Pulmonary artery endothelial cell (primary cell): ENCODE measurements at places on chromosomes 6 and 20. TPM values are rescaled to one million over a fixed set of nuclear protein-coding genes. Genes with fewer than 3 reads are reported as not detected.

DNA sequence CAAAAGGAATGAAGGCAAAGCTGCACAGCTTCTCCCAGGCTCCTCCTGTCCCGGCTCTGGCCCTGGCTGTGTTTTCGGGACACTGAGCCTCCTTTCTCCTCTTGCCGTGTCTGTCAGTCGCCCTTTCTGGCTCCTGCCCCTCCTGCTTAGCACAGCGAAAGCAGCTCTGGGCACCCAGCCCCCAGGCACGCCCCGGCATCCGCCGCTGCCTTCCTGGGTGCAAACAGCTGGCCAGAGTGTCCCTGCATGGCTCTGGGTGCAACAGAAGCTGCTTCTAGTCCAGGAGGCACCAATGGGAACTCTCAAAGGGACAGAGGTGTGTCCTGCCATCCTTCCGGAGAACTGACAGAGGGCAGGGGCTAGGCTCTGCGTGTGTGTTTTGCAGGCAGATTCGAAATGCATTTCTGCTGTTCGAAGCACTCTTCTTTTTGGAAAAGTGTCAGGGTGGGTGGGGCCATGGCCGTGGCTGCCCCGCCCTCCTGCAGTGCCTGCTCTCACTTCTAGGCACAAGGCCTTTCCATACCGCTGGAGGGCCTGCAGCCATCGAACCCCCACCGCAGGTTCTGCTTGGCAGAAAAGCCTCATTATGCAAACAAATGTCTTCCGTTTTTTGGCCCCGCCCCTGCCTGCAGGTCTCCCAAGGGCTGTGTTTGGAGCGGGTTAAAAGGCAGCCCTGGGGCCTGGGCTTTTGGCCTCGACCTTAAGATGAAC, 15.5 kb downstream of the COL9A3 start:
- no peak for DNase-seq

DNA sequence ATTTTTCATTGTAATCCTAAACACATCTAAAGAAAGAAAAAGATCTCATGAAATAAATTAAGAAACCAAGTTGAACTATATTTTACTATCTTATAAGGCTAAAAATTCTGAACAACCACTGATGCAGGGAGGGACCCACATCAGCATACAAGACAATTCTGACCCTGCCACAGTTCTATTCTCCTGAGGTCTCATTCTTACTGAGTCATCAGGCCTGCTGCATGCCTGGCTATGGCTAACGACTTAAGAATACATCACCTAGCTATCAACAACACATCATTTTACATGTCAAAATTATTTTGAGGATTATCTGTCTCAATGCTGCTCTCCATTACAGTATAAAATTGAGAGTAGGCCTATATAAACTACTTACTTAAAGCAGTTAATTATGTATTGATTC, 52.9 kb downstream of the FBXL4 start:
- DNase-seq: no peak

- DNase-seq: no peak
Observed at GRCh38 chr6:164693944-164694343, 615.5 kb downstream of the C6orf118 start.

GRCh38 chr6:107786709-107787588, 37.2 kb downstream of the SCML4 start:
- no peak for DNase-seq

DNA sequence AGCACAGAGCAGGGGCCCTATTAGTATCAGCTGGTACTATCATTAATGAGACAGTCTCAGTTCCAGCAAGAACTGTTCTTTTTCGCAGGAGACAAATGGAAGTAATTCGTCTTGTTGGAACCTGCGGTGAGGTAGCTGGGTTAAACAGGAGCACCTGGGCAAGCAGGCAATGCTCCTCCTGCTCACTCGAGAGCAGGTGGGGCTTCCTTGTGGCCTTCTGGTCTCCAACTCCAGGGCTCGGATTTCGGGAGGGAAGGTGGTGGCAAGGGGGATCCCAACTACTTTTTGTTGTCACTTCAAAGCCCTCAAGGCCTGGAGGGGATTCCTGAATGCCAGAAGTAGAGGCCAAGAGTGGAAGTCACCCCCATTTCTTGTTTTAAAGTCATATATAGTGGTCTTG, 1.3 kb upstream of the SPEF1 start:
- DNase-seq: no peak

DNA sequence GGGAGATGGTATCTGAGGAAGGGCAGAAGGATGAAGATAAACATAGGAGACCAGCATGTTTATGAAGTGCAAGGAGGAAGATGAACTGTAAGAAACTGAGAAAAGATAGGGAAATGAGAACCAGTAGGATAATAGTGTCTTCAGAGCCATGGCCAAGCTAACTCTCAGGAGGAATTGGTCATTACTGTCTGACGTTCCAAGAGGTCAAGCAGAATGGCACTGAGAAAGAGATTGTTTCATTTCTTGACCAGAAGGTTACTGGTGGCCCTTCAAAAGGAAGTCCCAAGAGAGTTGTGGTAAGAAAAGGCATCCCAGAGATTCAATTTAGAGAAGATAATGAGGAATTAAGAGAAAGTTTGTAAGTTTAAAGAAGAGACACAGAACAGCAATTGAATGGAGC, 47.5 kb downstream of the EYA4 start:
- no peak for DNase-seq

GRCh38 chr6:21538186-21538798, 55.3 kb upstream of the SOX4 start:
- no peak for DNase-seq

DNA sequence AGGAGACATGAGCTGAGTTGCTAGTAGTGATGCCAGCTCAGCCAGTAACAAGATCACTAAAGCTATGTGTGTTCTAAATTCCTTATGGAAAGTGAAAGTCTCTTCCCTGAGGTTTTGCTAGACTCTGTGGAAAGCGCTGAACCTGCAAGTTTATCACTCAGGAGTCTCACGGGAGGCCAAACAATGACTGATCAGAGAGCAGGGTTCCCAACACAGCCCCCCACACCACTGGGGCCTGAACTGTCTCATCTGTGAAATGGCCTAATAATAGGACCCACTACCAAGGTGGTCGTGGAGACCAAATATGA, 19.9 kb downstream of the ACSS1 start:
- no peak for DNase-seq

DNA sequence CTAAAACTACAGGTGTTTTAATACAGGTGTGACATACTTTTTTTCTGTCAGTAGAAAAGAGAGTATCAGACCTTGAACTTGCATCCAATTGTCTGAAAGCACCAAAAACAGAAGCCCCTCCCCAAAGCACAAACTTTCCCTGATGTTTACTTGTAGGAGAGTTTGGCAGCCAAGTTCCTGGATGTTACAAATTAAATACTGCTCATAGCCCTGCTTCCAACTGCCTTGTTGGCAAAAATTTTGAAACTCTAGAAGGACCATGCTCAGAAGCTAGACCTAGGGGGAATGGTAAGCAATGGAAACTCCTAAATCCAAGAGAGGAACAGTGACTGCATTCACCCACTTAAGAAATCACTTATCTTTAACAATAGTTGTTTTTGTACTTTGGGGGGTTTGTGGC, 17.0 kb upstream of the ARG1 start:
- no peak for DNase-seq

DNA sequence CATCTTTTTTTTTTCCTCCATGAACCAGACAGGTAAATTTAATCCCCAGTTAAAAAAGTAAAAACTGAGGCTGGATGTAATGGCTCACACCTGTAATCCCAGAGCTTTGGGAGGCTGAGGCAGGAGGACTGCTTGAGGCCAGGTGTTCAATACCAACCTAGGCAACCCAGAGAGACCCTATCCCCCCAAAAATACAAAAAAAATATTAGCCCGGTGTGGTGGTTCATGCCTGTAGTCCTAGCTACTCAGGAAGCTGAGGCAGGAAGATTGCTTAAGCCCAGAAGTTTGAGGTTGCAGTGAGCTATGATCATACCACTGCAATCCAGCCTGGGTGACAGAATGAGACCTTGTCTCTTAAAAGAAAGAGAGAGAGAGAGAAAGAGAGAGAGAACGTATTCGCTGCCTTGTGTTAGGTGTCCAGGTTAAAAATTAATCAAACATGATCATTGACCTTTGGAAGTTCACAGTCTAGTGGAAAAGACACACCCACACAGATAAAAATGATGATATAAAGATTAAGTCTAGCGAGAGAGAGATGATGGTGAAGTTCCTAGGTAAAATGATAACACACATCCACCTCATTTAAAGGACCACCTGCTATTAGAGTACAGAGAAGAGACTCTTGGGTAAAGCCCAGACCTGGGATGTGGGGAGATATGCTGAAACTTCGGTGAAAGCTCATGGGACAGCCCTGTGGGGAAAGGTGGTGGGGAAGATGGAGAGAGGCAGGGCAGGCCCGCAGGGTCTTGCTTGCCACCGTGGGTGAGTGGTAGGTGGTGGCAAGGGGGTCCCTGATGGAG, 4.8 kb upstream of the NHSL1 start:
- no peak for DNase-seq

- DNase-seq: no peak
Observed at GRCh38 chr6:14082771-14083170, 34.8 kb upstream of the CD83 start.

GRCh38 chr6:67880939-67881705, 754.0 kb upstream of the ADGRB3 start:
- DNase-seq: no peak

DNA sequence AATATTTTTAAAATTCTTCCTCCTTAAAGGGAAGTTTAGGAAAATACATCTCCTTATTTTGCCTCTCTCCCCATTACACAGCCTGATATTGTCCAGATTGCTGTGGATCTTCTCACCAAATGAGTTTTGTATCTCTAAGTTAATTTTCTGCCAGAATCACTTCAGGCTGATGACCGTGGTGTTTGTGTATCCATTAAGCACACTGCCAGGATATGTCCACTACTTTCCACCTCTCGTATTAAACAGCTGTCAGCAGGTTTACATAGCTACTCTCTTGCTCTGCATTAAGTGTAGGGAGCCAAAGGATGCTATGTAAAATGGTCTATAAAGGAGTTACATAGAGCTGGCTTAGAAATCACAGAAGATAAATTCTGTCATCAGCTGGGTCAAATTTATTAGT, 201.1 kb downstream of the ZFAND3 start:
- no peak for DNase-seq

The WFDC12 gene
- total RNA-seq: not detected in 2 replicates

The RNF182 gene
- 0.20 and 0.25 TPM in 2 replicates for total RNA-seq

The SLC12A5 gene
- total RNA-seq: 0.07 and 0.26 TPM in 2 replicates
